NCI-H1105 treated with DMSO at 0.1 percent for 48 hours (cell line): ENCODE measurements at places on chromosomes 5 and 9.

GRCh38 chr9:108696156-108696555, 159.6 kb downstream of the ACTL7B start:
- DNase-seq = no peak

DNA sequence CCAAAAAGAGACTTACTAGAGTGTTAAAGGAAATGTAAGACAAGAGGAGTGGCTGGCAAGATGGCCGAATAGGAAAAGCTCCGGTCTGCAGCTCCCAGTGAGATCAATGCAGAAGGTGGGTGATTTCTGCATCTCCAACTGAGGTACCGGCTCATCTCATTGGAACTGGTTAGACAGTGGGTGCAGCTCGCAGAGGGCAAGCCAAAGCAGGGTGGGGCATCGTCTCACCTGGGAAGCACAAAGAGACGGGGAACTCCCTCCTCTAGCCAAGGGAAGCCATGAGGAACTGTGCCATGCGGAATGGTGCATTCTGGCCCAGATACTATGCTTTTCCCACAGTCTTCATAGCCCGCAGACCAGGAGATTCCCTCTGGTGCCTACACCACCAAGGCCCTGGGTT, 308.7 kb downstream of the AGTPBP1 start:
- no peak for DNase-seq

GRCh38 chr9:87193925-87194868, 246.9 kb upstream of the GAS1 start:
- DNase-seq = no peak

DNA sequence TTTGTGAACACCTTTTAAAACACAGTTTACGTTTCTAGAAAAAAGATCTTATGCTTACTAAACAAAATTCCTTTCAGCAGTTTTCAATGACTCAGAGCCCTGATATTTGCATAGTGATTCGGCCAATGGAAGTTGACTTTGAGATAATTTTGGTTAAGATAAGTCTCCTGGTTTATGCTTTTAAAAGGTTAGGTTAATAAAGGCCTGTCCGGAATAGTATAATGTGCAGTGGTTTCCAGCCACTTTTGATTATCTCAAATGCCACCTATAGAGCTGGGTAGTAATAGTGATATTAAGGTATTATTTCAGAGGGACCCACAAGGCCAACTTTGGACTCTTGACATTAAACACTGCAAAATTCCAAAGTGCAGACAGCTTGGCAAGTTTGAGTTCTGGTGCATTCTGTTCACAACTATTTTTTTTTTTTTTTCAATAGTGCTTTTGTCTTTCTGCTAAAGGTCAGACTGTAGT, 86.1 kb downstream of the F2RL2 start:
- no peak for DNase-seq

- no peak for DNase-seq
Observed at GRCh38 chr5:111722140-111722539, 34.9 kb downstream of the NREP start.

DNA sequence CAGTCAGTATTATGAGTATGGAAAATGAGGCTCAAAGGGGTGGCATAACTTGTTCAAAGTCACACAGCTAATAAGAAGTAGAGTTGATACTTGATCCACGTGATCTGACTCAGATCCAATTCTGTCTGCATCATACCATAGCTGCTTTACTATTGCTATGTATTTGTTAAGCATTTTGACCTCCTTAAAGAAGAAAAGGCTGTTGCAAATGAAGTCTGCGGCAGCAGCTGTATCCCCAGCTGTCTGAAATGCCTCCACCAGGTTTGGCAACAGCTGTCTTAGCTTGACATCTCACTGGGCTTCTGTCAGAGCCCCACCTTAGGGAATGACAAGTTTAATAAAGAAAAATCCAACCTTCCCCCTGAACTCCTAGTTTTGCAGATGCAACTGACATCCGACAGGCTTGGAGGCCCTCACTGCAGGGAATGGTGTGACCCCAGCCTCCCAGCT, 75.6 kb upstream of the SLC44A1 start:
- no peak for DNase-seq

DNA sequence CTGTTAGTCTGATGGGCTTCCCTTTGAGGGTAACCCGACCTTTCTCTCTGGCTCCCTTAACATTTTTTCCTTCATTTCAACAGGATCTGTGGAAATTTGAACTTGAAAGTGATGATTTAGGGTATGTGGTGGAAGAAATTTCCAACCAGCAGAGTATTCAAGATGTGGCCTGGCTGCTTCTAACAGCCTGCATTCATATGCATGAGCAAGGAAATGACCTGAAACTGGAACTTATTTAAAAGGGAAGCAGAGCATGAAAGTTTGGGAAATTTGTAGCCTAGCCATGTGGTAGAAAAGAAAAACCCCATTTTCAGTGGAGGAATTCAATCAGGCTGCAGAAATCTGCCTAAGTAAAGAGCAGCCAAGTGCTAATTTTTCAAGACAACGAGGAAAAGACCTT, 41.7 kb downstream of the UNC13B start:
- no peak for DNase-seq

- no peak for DNase-seq
Observed at GRCh38 chr5:155983954-155984353, 343.0 kb upstream of the SGCD start.

DNA sequence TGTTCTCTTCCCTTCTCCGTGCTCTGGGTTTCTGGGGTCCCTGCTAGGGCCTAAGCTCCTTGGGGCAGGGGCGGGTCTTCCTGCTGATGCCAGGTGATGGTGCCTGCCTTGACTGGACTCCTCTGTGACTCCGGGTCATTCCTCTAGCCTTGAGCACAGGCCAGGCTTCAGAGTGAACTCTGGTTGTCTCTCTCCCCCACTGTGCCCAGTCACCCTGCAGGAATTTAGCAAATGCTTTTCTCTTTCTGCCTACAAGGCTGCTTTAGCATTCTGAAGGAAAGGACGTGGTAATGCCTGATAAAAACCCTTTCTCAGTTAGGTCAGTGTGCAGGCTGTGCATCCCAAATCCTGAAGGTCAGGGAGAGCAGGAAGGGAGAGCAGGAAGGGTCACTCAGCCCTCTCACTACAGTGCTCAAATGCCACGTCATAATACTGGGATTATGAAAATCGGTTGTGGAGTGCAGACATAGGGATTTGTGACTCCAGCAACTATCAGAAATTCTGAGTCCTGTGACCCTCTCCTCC, 2.7 kb downstream of the CXCL14 start:
- no peak for DNase-seq

GRCh38 chr5:65815161-65815560, 93.2 kb downstream of the NLN start:
- DNase-seq = no peak

GRCh38 chr5:83653669-83654068, 67.0 kb downstream of the HAPLN1 start:
- DNase-seq = no peak

DNA sequence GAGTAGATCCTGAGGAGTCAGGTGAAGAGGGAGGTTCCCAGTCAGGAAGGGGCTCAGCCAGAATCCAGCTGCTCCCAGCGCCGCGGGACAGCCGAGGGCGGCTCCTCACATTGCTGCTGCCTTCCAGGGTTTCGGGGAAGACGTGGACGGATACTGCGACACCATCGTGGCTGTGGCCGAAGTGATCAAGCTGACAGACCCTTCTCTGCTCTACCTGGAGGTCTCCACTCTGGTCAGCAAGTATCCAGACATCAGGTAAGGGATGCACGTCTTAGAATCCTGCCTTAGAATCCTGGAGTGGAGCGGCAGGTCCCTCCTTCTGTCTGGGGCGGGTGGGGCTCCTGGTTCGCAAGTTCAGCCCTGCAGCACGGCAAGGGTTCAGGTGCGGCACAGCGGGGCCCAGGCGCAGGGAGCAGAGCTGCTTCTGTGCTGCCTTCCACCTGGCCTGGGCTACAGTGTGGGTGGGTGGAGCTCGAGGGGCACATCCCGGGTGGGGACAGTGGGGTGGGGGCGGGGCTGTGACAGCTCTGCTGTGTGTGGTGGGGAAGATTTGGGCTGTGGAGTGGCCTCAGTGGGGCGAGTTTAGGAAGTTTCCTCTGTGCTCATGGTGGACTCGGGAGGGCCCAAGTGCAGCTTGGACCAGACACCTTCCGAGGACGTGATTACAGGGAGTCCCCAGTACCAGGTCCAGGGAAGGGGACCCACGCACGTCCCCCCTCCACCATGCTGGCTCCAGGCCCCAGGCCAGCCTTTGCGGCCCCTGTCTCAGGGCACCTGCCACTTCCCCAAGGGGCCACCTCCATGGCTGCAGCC, 22.8 kb downstream of the EXOC3 start:
- DNase-seq = no peak
